ENCODE measurements at places on chromosomes 7 and 10. TPM values are rescaled to one million over a fixed set of nuclear protein-coding genes. Genes with fewer than 3 reads are reported as not detected.

PALD1 gene
- 13.8 TPM for total RNA-seq

DNA sequence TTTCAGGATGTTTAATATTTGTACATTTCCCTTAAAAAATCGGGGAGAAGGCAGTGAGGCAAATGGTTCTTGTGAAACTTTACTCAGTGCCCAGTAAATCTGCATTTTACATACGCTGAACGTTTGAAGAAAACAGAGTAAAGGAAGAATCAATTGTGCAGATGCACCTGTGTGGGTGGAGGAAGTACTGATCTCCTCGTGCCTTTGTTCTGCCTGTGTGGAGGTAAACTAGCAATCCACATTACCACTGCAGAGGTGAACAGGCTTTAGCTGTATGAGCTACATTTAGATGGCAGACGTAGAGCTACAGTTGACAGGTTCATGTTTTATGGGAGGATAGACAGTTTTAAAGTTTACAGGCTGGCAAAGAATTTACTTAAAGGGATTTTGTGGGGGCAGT is 62.7 kb upstream of the VIPR2 start:
- DNase-seq, result no peak

- no peak for DNase-seq
Measured at GRCh38 chr7:157645539-157645938, 308.7 kb downstream of the DNAJB6 start.

DNA sequence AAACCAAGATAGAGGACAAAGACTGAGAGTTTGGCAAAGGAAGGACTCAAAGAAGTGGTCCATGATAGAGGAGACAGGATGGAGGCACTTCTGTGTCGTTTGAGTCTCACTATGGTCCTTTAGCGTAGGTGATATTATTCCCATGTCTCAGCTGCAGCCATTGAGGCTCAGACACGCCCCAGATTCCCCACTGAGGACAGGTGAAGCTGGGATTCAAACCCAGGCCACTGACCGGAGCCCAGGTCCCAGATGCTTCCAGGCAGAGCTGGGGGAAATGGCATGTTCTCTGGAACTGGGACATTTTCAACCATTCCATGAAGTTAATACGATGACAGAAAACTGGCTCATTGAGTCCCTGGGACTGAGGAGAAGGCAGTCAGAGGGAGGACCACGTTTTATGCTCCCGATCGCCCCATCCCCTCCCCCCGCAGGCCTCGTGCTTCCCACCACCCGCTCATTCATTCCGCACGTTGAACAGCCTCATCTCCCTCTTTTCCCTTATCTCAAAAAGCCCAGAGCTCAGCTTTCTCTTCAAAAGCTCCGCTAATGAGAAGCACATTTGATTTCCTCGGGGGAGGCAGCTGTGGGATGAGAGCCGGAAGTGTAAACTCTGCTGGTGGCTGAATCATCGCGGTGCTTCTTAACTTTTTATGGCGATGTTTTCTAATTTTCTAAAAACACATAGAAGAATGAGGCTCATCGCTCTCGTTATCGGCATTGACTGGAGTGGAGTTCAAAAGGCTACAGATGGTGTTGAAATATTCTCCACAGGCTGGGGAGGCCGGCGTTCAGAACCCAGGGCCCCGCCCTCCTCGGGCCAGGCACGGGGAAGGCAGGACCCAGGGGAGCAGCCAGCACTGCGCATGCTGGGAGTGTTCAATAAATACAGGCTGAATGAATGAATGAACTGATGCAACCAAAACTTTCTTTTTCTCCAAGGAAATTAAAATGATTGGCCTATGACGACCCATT is 64.0 kb downstream of the OAT start:
- no peak for DNase-seq

- DNase-seq, result no peak
Measured at GRCh38 chr7:149846021-149846420, 7.8 kb downstream of the ZNF862 start.

DNA sequence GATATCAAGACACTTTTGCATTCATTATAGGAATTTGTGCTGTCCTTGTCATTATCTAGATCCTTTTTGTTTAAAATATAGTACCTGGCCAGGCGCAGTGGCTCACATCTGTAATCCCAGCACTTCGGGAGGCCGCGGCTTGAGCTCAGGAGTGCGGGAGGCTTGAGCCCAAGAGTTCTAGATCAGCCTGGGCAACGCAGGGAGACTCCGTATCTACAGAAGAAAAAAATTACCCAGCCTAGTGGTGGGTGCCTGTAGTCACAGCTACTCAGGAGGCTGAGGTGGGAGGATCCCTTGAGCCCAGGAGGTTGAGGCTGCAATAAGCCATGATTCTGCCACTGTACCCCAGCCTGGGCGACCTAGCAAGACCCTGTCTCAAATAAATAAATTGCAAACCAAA is 621 bp upstream of the MORN4 start:
- no peak for DNase-seq
